ENCODE measurements at places on chromosomes 4 and X. TPM values are rescaled to one million over a fixed set of nuclear protein-coding genes. Genes with fewer than 3 reads are reported as not detected.

- no peak for DNase-seq
These were observed 266.2 kb upstream of the LDB2 start for GRCh38 chr4:17164666-17165065.

GRCh38 chr4:140800666-140801065 is 44.5 kb upstream of the TBC1D9 start:
- DNase-seq = no peak

DNA sequence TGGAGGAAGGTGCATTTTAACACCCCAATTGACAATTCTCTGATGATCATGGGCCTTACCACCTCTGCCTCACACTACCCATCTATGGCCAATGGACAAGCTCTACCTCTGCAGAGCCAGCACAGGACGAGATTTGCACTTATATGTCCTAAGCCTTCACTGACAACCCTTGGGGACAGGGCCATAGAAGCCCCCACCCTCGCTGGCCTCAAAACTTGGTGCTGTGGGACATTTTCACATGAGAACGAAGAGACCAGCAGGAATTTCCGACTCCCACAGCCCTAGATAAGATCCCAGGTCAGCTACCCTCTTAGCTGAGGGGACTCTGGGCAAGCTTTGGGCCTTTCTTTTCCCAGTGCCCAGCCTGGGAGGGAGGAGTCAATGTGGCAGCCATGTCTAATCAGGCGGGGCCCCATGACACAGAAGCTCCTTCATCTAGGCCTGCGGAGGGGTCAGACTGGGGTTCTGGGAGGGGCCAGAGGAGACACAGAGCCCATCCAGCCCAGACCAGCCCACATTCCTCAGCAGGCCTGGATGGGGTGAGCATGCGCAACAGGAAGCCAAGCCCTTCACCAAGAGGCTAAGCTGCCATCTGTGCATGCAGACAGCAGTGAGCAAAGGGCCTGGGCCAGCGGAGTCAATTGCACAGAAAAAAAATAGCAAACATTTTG is 12.1 kb downstream of the PJA1 start:
- DNase-seq = peak; percentile 51

DNA sequence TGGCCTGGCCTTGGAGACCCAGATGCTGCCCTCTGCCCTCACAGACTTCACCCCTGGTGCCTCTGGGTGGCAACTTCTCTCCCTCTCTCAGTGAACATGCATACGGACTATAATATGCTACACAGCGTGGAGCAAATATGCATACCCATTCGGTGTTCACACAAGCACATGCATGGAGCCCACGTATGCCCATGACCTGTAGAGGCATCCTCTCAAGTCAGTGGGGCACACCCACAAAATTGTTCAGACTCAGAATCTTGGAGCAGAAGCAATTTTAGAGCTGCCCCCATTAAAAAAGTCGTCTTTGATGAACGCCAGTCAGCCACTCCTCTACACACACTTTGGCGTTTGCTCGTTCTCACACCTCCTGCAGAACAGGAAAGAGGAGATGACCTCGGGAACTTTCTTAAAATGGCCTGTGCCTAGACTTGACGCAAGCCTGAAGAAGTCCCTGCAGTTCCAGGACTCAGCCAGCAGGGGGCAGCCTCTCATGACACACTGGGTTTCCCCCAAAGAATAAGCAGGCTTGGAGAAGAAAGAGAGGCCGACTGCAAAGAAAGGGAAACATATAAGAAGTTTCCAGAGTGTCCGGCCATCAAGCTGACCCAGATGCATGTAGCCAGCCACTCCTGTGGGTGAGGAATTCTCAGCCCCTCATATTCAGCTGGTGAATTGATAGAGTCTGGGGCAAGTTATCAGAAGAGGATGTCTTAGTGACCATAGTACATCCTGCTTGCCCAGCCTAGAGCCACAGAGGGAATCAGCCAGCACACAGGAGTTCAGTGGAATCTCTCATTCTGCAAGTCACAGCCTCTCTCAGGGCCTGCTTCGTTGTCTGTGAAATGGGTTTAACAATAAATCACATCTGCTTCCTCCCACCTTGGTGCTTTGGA is 17.3 kb downstream of the APLN start:
- peak; percentile 80 for DNase-seq

DNA sequence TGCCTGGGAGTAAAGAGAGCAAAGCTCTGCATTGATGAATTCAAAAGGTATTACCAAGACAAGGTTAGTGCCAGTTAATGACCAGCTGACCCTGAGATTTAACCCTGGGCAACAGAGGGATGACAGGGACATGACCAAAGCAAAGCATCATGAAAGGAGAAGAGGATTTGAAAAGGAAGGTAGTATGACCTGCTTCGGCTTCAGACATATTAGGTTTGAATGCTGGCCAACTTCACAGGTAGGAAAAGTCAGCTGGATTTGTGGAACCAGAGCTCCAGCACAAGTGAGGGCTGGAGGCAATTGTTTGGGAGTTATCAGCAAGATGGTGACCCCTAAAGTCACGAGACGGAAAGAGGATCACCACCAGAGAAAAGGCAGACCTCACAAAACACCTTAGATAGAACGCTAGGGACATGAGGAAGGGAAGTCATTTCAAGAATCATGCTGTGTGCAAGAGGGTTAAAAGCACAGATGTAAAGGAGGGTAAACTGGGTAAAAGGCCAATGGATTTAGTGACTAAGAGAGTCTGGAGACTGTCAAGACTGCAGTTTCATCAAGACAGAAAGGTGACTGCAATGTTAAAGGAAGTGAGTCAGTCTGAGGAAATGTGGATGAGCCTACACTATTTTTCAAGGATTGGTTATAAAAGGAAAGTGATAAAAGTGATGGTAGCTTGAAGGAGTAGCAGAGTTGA is 45.6 kb downstream of the SH3RF1 start:
- no peak for DNase-seq

- no peak for DNase-seq
These were observed 721 bp downstream of the FAM184B start for GRCh38 chr4:17780501-17781299.

GRCh38 chr4:168755598-168756477 is 254.2 kb downstream of the CBR4 start:
- no peak for DNase-seq

GRCh38 chrX:109974906-109975655 is 27.8 kb upstream of the TMEM164 start:
- no peak for DNase-seq

DNA sequence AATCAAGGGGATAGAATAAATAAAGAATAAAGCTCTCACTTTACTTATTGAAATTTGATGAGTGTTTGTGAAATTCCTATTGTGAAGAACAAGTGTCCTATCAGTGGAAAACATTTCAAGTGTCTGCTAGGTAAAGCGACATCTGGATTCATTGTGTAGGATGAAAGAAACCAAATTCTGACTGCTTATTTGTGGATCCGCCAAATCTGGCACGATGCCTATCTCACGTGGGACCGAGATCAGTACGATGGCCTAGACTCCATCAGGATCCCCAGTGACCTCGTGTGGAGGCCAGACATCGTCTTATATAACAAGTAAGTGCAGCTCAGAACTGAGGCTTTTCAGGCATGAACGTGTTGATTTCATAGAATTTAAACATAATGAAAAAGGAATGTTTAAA is 1.9 kb downstream of the CHRNA9 start:
- no peak for DNase-seq

DNA sequence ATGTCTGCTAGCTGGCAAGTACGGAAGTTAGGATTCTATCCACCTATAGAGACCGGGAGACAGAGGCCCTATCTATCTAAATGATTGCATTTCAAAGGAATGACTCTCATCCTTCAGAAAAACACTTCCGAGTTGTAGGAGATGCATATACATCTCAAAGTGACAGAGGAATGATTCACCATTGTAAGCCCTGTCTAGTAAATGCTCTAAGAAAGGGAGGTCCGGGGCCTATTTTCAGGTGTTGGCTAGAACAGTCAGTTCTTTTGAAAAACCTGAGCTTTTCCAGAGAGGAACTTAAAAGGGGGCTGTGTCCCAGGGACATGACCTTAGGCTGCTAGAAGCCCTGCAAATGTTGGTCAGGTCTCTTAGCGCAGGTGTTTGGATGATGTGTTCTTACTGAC is 262.9 kb upstream of the IL1RAPL1 start:
- no peak for DNase-seq

- DNase-seq = no peak
These were observed 155.3 kb downstream of the SPCS3 start for GRCh38 chr4:176475067-176475466.

- no peak for DNase-seq
These were observed 186.4 kb upstream of the PUDP start for GRCh38 chrX:7334253-7334935.

GRCh38 chrX:148929686-148930085 is 429.3 kb downstream of the AFF2 start:
- DNase-seq = no peak

- DNase-seq = peak; percentile 88
These were observed 31.6 kb upstream of the IRAK1 start for GRCh38 chrX:154051201-154051810.

DNA sequence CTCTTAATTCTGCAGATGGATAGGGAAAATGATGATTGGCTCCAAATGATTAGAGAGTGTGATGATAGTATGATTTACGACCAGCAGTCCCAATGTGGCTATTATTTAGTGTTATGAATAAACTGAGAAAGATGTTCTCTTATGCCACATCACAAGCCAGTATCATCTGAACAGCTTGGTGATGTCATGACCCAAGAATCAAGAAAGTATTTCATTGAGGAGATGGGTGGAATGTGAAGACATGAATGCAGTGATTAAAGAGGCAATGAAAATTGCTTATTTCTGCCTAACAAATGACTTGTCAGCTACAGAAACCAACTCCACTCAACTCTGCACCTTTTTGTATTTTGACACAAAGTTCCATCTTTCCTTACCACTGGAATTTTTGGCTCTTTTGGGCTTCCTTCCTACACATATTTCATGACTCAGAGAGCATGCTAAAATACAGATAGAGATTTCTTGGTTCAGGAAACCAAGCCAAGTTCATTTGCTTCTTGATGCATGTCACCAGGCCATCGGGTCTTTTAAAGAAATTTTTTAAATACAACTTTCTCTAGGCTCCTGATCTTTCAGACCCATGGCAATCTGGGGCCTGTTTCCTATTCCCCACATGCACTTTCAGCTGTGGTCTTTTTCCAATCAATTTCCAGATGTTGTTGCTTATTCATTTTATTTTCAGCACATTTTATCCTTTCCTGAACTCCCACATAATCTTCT is 174.2 kb downstream of the HHIP start:
- no peak for DNase-seq

DNA sequence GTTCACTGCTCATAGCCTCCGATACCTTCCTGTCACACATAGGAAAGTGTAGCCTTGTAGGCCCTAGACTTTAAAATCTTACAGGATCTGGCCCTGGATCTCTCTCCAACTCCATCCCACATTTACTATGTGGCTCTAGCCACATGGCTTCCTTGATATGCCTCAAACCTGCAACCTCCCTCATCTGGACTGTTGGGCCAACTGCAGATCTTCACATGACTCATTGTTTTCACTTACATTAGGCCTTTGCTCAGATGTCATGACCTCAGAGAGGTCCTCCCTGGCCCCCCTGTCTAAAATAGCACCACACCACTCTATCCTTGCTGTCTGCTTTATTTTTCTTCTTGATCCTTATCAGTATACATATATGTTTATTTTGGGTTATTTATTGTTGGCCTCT is 8.1 kb upstream of the NR0B1 start:
- no peak for DNase-seq

DNA sequence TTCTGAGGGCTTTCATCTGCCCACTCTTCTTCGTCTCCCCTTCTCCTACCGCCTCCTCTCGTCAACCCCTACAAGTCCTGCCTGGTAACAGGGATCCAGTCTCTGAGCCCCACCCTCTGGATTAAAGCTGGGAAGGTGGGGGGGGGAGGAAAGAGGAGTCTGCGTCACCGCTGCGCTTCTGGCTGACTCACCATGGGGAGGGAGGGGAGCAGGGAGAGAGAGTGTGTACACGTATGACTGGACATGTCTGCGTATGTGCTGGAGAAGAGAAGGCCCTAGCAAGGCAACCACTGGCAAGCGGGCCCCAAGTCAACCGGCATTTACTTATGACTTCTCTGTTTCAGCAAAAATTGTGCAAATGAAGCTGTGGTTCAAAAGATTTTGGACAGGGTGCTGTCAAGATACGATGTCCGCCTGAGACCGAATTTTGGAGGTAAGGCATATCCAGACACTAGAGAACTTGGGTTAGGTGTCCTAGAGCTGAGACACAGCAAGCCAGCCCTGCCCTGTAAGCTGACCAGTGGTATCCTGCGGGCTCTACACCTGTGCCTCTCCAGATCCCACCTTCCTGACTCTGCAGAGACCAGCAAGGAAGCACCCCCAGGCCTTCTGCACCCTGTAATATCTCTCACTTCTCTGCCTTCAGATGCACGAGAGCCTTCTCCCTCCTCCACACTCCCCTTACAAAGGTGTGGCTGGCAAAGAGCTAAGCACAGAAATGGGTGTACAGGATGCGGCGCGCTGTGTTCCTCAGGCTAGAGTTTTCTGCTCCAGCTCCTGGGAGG is 2.5 kb downstream of the GABRQ start:
- no peak for DNase-seq

DNA sequence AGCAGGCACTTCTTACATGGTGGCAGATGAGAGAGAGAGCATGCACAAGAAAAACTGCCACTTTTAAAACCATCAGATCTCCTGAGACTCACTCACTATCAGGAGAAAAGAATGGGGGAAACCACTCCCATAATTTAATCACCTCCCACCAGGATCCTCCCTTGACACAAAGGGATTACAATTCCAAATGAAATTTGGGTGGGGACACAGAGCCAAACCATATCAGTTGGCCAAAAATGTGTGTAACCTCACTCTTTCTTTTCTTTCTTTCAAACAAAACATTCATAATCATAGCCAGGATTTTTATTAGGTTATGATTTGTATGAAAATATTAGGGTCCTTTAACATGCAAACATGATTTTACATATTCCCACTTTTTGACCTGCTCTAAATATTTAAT is 222.1 kb downstream of the PCDH18 start:
- no peak for DNase-seq

The GPRASP2 gene
- 11.9 TPM for polyA plus RNA-seq

The ARAP2 gene
- 10.9 TPM for polyA plus RNA-seq

The MAGEB17 gene
- 3.7 TPM for polyA plus RNA-seq

The TREX2 gene
- 0.51 TPM for polyA plus RNA-seq

The HSFX1 gene
- 1.3 TPM for polyA plus RNA-seq

The VSIG4 gene
- 27.4 TPM for polyA plus RNA-seq

The ZNF185 gene
- 11.1 TPM for polyA plus RNA-seq

The VGLL1 gene
- 0.70 TPM for polyA plus RNA-seq

The SMARCA1 gene
- 79.2 TPM for polyA plus RNA-seq

The TMEM156 gene
- 0.86 TPM for polyA plus RNA-seq
